ENCODE measurements at places on chromosomes 12 and 14.

GRCh38 chr14:74275241-74275841, 27.4 kb downstream of the ABCD4 start:
- DNase-seq = peak; percentile 64
- H3K4me3 ChIP-seq = no peak overlapping the region
- peaks cover 3% of the 10 kb centered on the region for H3K4me1 ChIP-seq
- no peak overlapping the region for H3K27ac ChIP-seq

- H3K4me1 ChIP-seq = peaks cover 21% of the 10 kb centered on the region
- H3K27ac ChIP-seq = no peak overlapping the region
- H3K27me3 ChIP-seq = no peaks in the 10 kb centered on the region
- H3K36me3 ChIP-seq = peaks cover 24% of the 10 kb centered on the region
Measured at GRCh38 chr14:74946659-74947281, 8.6 kb downstream of the PGF start.

DNA sequence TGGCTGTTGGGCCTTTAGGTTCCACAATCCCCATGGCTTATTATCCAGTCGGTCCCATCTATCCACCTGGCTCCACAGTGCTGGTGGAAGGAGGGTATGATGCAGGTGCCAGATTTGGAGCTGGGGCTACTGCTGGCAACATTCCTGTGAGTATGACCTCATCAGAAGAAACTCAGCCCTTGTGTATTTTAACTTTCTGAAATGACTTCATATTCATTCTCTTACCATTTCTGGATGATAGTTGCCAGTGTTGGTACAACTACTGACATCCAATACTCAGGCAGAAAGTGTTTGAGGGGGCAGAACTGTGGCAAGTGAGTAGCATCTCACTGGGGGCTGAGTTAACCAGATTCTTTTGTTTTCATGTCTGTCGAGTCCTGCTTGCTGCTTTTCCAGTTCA, 2.3 kb downstream of the DAZAP2 start:
- H3K4me3 ChIP-seq = peak overlapping the region; percentile 99
- H3K27me3 ChIP-seq = no peaks in the 10 kb centered on the region
- H3K4me1 ChIP-seq = peaks cover 12% of the 10 kb centered on the region
- DNase-seq = no peak

DNA sequence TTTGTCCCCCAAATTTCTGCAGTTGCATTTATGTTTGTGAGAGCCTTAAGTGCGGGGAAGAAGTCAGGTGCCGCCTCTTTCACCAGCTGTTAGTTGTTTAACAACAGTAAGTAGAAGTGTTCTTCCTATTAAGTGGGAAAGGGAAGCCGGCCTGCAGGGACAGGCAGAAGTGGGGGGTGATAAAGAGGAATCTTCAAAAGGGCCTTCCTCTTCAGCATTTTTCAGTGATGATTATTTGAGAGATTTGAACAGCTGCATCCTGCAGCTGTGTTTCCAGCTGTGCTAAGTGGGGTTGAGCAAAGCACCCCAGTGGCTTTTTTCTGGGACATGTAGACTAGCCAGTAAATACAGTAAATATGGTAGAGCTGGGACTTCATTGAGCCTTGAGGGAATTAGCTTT, 32.1 kb upstream of the SLC38A1 start:
- H3K27me3 ChIP-seq = no peaks in the 10 kb centered on the region
- no peak overlapping the region for H3K27ac ChIP-seq
- no peak overlapping the region for H3K4me3 ChIP-seq

- no peak overlapping the region for H3K27ac ChIP-seq
- H3K4me1 ChIP-seq = no peaks in the 10 kb centered on the region
- H3K4me3 ChIP-seq = no peak overlapping the region
- DNase-seq = no peak
- no peaks in the 10 kb centered on the region for H3K36me3 ChIP-seq
Measured at GRCh38 chr12:84492351-84492883, 420.2 kb downstream of the SLC6A15 start.

- H3K4me3 ChIP-seq = no peak overlapping the region
- no peak overlapping the region for H3K27ac ChIP-seq
- no peak for DNase-seq
- H3K4me1 ChIP-seq = no peaks in the 10 kb centered on the region
- H3K27me3 ChIP-seq = no peaks in the 10 kb centered on the region
Measured at GRCh38 chr12:103392722-103393121, 103.0 kb downstream of the C12orf42 start.

DNA sequence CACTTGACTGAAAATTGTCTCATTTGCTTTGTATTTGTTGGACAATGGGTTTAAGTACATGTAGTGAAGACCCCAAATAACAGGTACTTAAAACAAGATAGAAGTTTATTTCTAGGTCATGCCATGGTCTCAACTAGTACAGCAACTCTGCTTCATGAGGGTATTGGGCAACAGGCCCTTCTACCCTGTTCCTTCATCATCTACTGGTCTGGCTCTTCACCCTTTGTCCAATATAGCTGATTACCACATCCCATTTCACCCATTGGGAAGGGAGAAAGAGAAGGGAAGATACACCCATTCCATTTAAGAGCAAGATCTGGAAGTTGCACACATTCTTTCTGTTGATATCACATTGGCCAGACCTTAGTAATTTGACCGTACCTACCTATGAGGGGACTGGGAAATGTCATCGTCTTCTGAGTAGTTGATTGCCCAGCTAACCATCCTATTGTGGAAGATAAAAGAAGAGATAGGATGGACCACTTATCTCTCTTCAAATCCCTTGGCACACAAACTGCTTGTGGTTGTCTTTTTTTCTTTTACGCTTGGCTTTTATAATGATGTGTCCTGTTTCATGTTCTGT, 104.6 kb downstream of the DIP2B start:
- no peaks in the 10 kb centered on the region for H3K36me3 ChIP-seq
- H3K27ac ChIP-seq = no peak overlapping the region
- peaks cover 2% of the 10 kb centered on the region for H3K4me1 ChIP-seq
- no peaks in the 10 kb centered on the region for H3K27me3 ChIP-seq

GRCh38 chr12:131211340-131211938, 257.7 kb downstream of the ADGRD1 start:
- no peak overlapping the region for H3K27ac ChIP-seq
- no peak overlapping the region for H3K4me3 ChIP-seq
- no peaks in the 10 kb centered on the region for H3K36me3 ChIP-seq
- no peaks in the 10 kb centered on the region for H3K27me3 ChIP-seq
- no peaks in the 10 kb centered on the region for H3K4me1 ChIP-seq

DNA sequence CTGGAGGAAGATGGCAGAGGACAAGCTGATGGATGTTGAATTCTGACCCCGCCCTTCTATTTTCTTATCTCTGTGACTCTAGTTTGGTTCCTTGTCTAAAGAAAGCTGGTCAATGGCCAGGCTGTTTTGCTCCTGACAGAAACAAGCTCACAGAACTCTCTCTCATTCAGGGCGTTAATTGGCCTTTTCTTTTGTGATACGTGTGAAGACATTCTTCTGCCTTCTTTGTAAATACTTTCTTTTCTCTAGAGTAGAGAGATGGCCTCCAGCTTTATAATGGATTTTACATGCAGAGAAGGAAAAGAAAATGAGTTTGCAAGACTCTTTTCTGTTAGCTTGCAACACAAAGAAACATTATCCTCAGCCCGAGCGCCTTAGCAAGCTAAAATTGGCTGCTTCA, 492.2 kb upstream of the CCDC196 start:
- no peak for DNase-seq
- no peaks in the 10 kb centered on the region for H3K36me3 ChIP-seq
- H3K27me3 ChIP-seq = peaks cover 34% of the 10 kb centered on the region
- H3K4me3 ChIP-seq = no peak overlapping the region

DNA sequence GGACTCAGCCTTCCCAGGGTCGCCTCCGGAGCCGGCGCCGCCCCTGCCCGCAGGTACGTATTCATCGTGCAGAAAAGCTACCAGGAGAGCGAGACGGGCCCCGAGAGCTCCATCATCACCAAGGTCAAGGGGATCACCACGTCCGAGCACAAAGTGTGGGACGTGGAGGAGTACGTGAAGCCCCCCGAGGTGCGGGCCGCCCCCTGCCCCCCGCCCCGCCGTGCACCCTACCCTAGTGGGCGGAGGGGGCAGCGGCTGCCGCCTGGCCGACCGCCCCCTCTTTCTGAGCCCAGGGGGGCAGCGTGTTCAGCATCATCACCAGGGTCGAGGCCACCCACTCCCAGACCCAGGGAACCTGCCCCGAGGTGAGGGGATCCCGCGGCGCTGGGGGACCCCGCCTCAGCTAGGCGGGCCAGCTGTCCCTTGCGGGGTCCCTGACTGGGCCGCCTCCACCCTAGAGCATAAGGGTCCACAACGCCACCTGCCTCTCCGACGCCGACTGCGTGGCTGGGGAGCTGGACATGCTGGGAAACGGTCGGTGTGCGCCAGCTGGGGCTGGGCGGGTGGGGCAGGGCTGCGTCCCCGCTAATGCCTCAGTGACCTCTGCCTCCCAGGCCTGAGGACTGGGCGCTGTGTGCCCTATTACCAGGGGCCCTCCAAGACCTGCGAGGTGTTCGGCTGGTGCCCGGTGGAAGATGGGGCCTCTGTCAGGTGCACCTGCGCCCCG, 973 bp downstream of the P2RX2 start:
- no peak overlapping the region for H3K27ac ChIP-seq
- no peak overlapping the region for H3K4me3 ChIP-seq
- no peak for DNase-seq

DNA sequence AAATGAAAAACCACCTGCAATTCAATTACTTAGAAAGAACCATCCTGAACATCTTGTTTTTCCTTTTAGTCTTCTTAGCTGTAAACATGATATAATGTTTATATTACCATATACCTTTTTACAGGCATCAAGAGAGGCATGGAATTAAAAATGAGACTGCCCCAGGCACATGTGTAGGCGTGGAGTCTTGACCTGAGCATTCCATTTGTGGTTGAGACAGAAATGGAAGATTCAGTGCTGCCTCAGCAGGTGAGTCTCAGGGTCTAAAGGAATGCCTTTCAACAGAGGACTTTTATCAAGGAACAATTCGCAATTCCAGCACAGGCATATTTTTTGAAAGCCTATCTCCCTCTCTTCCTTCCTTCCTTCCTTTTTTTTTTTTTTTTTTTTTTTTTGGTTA, 8.0 kb upstream of the NANOGNB start:
- no peaks in the 10 kb centered on the region for H3K4me1 ChIP-seq
- H3K36me3 ChIP-seq = no peaks in the 10 kb centered on the region
- DNase-seq = no peak
- no peak overlapping the region for H3K4me3 ChIP-seq
- no peak overlapping the region for H3K27ac ChIP-seq
- H3K27me3 ChIP-seq = no peaks in the 10 kb centered on the region

GRCh38 chr14:101474563-101475455, 86.5 kb upstream of the DIO3 start:
- H3K4me1 ChIP-seq = no peaks in the 10 kb centered on the region
- no peak overlapping the region for H3K27ac ChIP-seq
- DNase-seq = no peak
- H3K4me3 ChIP-seq = no peak overlapping the region

DNA sequence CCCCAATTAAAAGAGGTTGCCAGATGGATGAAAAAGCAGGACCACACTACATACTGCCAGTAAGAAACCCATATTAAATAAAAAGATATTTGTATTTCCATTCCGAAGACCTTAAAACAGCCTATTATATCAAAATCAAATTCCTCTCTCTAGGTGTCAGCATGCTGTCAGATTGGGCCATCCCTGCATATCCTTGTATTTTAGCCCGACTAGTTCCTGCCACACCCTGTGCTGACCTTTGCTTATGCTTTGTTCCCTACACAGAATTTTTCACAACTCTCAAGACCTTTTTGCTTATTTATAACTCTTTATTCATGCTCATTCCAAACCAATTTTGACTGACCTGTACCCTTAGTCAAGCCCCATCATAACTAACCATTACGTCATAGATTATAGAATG, 12.8 kb downstream of the GSKIP start:
- no peak for DNase-seq
- no peaks in the 10 kb centered on the region for H3K36me3 ChIP-seq
- no peak overlapping the region for H3K4me3 ChIP-seq
- H3K27ac ChIP-seq = no peak overlapping the region
- H3K27me3 ChIP-seq = no peaks in the 10 kb centered on the region

GRCh38 chr12:13099844-13100604, 3.4 kb downstream of the GSG1 start:
- H3K4me1 ChIP-seq = peaks cover 16% of the 10 kb centered on the region
- H3K27me3 ChIP-seq = no peaks in the 10 kb centered on the region
- peak; percentile 20 for DNase-seq

- H3K36me3 ChIP-seq = no peaks in the 10 kb centered on the region
- no peak overlapping the region for H3K27ac ChIP-seq
- no peak for DNase-seq
- H3K4me1 ChIP-seq = no peaks in the 10 kb centered on the region
Measured at GRCh38 chr14:75162631-75163030, 13.8 kb downstream of the TMED10 start.

- H3K4me1 ChIP-seq = peaks cover 1% of the 10 kb centered on the region
- no peaks in the 10 kb centered on the region for H3K27me3 ChIP-seq
- H3K36me3 ChIP-seq = peaks cover 13% of the 10 kb centered on the region
Measured at GRCh38 chr14:103485504-103485903, 37.1 kb downstream of the CKB start.

- H3K27me3 ChIP-seq = no peaks in the 10 kb centered on the region
- H3K4me1 ChIP-seq = peaks cover 5% of the 10 kb centered on the region
- H3K4me3 ChIP-seq = no peak overlapping the region
- peak overlapping the region; percentile 62 for H3K27ac ChIP-seq
- DNase-seq = no peak
Measured at GRCh38 chr12:42862055-42862454, 272.5 kb upstream of the PRICKLE1 start.

DNA sequence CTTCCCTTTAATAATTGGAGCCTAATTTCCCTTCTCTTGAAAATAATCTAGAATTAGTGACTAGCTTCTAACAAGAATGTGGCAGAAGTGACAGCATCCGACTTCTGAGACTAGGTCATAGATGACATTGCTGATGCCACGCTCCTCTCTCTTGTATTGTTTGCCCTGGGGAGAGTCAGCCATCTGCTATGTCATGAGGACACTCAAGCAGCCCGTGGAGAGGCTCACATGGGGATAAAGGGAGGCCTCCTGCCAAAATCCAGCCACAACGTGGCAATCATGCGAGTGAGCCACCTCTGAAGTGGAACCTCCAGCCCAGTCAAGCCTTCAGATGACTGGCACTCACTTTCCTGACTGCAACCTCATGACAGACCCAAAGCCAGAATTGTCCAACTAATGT, 54.2 kb upstream of the LRRK2 start:
- no peaks in the 10 kb centered on the region for H3K27me3 ChIP-seq
- no peak for DNase-seq
- H3K4me3 ChIP-seq = no peak overlapping the region
- H3K4me1 ChIP-seq = peaks cover 1% of the 10 kb centered on the region

DNA sequence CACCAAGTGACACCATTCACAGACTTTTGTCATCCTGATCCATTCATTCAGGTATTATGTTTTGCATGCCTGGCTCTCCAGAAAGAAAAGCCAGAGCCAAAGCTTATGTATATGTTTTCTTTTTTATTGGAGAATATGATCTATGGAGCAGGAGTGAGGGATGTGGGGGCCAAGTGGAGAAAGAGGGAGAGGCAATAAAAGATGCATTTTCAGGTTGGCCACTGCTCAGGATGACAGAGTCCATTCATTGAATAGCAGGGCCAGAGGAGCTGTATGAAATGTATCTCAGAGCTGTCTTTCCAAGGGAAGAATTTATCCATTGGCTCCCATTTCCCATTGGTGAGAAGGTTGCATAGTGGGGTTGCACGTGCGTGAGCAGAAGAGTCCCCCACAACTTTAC, 416.1 kb downstream of the ATP23 start:
- H3K27me3 ChIP-seq = no peaks in the 10 kb centered on the region
